ENCODE measurements at places on chromosomes 12 and 14.

DNA sequence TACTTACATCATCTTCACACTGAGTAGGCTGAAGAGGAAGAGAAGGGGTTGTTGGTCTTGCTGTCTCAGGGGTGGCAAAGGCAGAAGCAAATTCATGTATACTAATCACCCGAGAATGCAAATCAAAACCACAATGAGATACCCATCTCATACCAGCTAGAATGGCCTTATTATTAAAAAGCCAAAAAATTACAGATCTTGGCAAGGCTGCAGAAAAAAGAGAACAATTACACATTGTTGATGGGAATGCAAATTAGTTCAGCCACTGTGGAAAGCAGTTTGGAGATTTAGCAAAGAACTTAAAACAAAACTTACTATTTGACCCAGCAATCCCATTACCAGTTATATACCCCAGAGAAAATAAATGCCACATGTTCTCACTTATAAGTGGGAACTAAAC lies 154.9 kb downstream of the SEC23A start:
- no peak for DNase-seq

- DNase-seq = no peak
These were observed 4.5 kb downstream of the KRT8 start for GRCh38 chr12:52900166-52900895.

GRCh38 chr12:120254809-120255208 lies 10.7 kb downstream of the PXN start:
- DNase-seq = no peak

GRCh38 chr12:12107678-12108077 lies 36.9 kb downstream of the BCL2L14 start:
- DNase-seq = no peak

GRCh38 chr12:104513681-104514080 lies 56.9 kb downstream of the CHST11 start:
- DNase-seq = no peak

- no peak for DNase-seq
These were observed 173.2 kb downstream of the SUDS3 start for GRCh38 chr12:118549510-118549980.

GRCh38 chr12:2179953-2180736 lies 127.4 kb downstream of the CACNA1C start:
- DNase-seq = no peak

Data from amygdala (tissue), 56 donors.